ENCODE measurements at places on chromosomes 12 and 14.

DNA sequence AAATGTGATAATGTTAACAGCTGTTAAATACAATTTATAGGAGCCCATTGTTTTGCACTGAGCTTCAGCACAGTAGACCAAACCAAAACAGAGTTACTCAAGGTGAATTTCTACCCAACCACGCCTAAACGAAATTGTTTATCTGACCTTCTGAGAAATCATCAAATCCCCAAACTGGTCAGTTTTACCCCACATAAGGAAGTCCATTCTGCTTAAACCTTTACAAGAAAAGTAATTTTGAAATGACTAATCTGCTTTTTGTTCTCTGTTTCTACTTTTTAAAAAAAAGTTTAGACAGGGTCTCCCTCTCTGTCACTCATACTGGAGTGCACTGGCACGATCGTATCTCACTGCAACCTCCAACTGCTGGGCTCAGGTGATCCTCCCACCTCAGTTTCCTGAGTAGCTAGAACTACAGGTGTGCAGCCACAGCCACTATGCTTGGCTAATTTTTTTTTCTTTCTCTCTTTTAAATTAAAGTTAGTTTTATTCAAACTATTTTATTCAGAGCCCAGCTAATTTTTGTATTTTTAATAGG lies 1.4 kb upstream of the RNF10 start:
- no peak for DNase-seq

- peak; percentile 85 for DNase-seq
Measured at GRCh38 chr14:50928002-50928635, 16.2 kb downstream of the PYGL start.

- no peak for DNase-seq
Measured at GRCh38 chr12:11805043-11805442, 155.6 kb downstream of the ETV6 start.

GRCh38 chr12:18153826-18154225 lies 63.8 kb upstream of the RERGL start:
- DNase-seq, result no peak

DNA sequence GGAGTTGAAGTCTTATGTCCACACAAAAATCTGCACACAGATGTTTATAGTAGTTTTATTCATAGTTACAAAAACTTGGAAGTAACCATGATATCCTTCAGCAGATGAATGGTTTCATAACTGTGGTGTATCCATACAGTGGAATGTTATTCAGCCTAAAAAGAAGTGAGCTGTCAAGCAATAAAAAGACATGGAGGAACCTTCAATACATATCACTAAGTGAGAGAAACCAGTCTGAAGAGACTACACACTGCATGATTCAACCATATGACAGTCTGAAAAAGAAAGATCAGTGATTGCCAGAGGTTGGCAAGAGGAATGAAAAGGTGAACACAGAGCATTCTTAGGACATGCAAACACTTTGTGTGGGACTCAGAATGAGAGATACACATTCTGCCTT lies 18.6 kb upstream of the IFNG start:
- DNase-seq, result peak; percentile 7

- DNase-seq, result peak; percentile 28
Measured at GRCh38 chr14:95388699-95389098, 69.0 kb upstream of the CLMN start.

DNA sequence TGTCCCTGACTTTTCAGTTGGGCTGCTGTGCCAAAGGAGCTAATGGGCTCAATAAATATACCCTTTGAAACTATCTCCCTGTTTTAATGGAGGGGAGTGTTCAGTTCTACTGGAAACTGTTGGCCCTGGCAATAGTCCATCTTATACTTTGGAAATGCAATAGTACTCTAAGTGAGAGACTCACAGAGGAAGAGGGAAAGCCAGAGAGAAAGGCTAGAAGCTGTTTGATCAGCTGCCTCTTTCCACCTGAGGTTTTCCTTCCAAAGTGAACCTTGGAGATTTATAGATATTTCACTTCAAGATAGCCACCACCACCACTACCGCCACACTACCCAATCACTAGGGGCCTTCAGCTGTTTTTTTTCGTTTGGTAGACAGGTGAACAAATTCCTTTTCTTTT lies 93.6 kb upstream of the CCDC91 start:
- DNase-seq, result no peak

- DNase-seq, result peak; percentile 82
Measured at GRCh38 chr14:96146131-96146771, 58.4 kb upstream of the BDKRB2 start.

GRCh38 chr14:83171761-83172160 lies 1638.1 kb upstream of the SEL1L start:
- DNase-seq, result peak; percentile 8

DNA sequence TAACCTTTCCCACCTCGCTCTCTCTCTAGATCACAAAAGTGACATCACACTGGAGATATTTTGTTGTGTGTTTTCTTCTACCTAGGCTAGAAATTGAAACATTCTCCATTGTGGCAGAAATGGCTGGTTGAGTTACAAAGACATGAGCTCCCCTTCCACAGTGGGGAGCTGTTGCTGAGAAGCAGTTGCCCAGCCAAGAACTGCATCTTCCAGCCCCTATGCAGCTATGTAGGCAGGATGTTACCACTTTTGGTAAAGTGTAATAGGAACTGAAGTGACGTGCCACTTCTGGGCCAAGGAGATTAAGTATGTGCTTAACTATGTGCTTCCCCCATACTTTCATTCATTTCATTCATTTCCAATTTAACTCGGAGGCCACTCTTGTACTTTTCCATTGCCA lies 138.7 kb upstream of the E2F7 start:
- DNase-seq, result peak; percentile 19

- no peak for DNase-seq
Measured at GRCh38 chr14:28766469-28766955, at the start of gene FOXG1. FOXG1 (plus strand) TSS chr14:28766787; CDS start chr14:28767280, 493 bp downstream.

GRCh38 chr12:32983968-32984367 lies 87.4 kb upstream of the PKP2 start:
- DNase-seq, result no peak

GRCh38 chr12:32535288-32535999 lies 136.1 kb downstream of the FGD4 start:
- DNase-seq, result peak; percentile 77

GRCh38 chr12:54991991-54992375 lies 7.4 kb upstream of the TESPA1 start:
- no peak for DNase-seq

GRCh38 chr12:49138587-49138986 lies 7.4 kb upstream of the TUBA1B start:
- peak; percentile 16 for DNase-seq

DNA sequence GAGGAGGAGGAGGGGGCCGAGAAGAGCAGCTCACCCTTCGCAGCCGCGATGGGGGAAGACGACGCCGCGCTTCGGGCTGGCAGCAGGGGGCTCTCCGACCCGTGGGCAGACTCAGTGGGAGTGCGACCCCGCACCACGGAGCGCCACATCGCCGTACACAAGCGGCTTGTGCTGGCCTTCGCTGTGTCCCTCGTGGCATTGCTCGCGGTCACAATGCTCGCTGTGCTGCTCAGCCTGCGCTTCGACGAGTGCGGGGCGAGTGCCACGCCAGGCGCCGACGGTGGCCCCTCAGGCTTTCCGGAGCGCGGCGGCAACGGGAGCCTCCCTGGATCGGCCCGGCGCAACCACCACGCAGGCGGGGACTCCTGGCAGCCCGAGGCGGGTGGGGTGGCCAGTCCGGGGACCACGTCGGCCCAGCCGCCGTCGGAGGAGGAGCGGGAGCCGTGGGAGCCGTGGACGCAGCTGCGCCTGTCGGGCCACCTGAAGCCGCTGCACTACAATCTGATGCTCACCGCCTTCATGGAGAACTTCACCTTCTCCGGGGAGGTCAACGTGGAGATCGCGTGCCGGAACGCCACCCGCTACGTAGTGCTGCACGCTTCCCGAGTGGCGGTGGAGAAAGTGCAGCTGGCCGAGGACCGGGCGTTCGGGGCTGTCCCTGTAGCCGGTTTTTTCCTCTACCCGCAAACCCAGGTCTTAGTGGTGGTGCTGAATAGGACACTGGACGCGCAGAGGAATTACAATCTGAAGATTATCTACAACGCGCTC lies 745 bp downstream of the TRHDE start:
- peak; percentile 55 for DNase-seq

- peak; percentile 78 for DNase-seq
Measured at GRCh38 chr12:121916719-121917118, 1.7 kb upstream of the CFAP251 start.

- no peak for DNase-seq
Measured at GRCh38 chr12:56900583-56900982, 33.6 kb downstream of the SDR9C7 start.

GRCh38 chr14:76997257-76997970 lies 31.1 kb downstream of the IRF2BPL start:
- no peak for DNase-seq

- DNase-seq, result no peak
Measured at GRCh38 chr12:41724216-41724615, 420.5 kb downstream of the GXYLT1 start.

GRCh38 chr12:82299319-82300025 lies 58.7 kb downstream of the CCDC59 start:
- peak; percentile 73 for DNase-seq

DNA sequence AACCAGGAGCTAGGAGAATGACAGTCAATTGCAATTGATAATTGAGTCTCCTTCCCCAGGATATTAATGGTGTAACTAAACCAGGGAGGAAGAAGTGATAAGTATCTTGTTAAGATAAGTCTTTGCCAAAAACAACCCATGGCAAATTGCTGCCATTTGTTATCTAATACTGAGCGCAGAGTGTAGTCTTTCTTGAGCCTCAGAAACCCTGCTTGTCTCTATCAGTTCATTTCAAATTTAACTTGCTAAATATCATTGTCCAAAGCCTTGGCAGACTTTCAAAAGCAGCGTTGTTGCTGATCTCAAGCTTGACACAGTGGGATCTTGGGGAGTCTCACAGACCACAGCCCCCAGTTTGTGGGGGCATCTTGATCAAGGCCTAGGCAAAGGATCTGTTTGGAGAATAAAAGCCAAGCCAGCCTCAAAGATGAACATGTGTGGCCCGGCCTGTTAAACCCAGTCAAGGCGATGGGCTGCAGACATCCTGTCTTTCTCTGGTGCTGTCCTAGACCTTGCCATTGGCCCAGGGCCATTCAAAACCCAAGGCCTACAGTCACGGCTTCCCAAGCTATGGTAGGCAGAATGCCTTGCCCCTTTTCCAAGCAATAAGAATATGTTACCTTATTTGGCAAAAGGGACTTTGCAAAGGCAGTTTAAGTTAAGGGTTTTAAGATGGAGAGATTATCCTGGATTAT lies 164.2 kb downstream of the CHST11 start:
- no peak for DNase-seq

- DNase-seq, result no peak
Measured at GRCh38 chr14:103157969-103158368, 34.7 kb downstream of the TNFAIP2 start.

- peak; percentile 88 for DNase-seq
Measured at GRCh38 chr14:31441273-31442111, 15.8 kb downstream of the DTD2 start.

- no peak for DNase-seq
Measured at GRCh38 chr12:32895688-32896431, 717 bp downstream of the PKP2 start.

DNA sequence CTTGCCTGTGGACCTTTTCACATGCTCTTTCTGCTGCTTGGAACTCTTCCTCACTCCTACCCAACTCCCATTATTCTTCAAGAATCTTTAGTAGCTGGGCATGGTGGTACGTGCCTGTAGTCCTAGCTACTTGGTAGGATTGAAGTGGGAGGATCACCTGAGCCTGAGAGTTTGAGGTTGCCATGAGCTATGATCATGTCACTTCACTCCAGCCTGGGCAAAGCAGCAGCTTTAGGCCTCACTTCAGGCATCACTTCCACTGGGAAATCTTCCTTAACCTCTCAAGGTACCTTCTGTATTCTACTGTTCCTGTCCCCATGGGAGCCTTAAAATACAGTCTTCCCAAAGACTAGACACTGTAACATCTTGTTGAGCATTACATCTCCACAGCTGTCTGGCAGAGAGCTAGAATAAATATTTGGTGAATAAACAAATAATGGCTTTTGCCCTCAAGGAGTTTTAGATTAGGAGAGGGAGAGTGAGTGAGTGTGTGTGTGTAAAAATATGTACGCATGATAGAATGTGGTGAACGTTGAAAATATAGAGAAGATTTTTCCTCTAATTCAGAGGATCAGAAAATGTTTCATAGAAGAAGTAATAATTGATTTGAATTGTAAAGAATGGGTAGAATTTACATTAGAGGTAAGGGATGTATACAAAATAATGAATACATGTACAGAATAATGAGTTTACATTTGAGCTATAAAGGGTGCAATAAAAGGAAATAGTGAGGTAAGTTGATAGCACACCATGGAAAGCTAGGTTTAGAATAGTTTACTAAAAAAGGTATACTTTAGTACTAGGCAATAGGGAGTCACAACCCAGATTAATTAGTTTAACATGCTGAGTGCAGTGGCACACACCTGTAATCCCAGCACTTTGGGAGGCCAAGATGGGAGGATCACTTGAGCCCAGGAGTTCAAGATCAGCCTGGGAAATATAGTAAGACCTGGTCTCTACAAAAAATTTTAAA lies 29.2 kb upstream of the BMAL2 start:
- peak; percentile 57 for DNase-seq

DNA sequence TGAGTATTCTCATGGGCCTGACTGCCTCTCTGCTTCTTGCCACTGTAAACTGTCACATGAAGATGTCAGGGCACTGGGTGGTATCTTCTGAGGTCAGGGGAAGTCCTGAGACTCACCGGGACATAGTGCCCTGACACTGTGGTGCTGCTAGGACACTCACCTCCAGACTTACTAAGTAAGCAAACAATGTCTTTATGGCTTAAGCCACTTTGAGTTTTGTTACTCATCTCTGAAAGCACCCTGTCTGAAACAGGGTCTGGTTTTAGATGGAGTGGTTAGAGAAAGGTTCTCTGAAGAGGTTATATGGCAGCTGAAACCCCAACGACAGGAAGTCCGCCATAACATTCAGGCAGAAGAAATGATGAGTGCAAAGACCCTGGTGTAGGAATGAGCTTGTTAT lies 22.7 kb downstream of the GPR19 start:
- DNase-seq, result no peak

DNA sequence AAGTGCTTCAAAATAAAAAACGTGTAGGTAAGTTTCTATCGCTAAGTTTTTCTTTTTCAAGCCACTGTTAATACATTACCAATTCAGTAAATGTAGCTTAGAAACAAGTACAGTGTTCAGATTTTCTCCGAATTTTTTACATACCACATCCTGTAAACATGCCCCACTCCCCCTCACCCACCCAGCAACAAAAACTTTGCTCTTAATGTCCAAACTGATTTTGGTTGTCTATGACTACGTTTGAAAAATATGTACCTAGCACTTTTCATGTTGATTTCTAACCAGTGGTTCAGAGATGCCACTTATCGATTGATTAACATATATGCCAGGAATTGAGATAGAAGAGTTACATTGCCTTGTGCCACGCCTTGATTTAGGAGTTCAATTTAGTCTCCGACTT lies 663 bp upstream of the LIN7A start:
- DNase-seq, result no peak

Measured in choroid plexus epithelial cell (primary cell).